HCEC 1CT (cell line): ENCODE measurements at places on chromosomes 5 and 9.

DNA sequence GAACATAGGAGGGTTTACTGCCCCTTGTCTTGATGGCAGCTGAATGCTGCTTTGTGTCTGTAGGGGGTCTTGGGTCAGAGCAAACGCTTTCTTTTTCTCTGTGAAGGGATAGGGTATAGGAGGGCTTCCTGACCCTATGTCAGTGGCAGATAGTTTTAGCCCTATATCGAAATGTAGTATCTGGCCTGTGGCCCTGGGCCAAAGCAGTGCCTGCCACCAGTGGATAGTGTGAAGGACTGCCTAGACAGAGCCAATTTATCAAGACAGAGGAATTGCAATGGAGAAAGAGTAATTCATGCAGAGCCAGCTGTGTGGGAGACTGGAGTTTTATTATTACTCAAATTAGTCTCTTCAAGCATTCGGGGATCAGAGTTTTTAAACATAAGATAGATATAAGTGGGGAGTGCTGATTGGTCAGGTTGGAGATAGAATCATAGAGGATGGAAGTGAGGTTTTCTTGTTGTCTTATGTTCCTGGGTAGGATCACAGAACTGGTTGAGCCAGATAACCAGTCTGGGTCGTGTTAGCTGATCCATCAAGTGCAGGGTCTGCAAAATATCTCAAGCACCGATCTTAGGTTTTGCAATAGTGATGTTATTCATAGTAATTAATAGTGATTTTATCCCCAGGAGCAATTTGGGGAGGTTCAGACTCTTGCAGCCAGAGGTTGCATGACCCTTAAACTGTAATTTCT, 178.5 kb downstream of the GDNF start:
- DNase-seq, result no peak

DNA sequence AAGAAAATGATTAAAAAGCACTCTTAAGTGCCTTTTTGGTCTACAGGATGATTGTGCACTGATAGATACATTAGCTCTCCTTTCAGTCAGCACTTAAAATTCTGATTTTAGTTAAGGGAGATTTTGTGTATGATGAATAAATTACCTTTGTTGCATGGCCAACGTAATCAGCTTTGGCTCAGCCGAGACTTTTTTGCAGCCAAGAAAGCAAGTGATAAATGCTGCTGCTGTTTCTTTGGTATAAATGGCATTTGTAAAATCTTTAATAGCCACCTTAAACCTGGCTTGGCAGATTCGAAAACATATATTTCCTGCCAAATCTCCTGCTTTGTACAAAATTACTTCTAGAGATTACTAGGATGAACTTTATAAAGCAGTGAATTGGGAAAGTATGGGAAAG, 147.7 kb downstream of the DCP2 start:
- no peak for DNase-seq

DNA sequence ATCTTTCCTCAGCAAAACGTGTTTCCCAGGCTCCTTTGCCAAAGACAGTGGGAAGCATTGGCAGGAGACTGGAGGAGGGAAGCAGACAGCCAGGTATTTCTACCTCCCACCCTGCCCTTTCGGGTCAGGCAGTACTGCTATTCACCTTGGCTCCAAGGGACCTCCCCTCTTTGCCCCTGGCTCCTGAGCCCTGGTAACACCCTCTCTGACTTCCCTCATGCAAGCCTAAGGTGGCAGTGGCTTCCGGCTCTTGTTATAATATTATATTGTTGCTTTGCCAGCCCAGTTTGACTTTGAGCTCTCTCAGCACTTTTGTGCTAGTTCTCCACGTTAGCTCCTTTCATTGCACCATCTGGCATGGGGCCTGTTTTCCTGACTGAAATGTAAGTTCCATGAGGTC, 81.6 kb upstream of the IFNK start:
- DNase-seq, result no peak

GRCh38 chr9:125996791-125997190, 249.6 kb downstream of the PBX3 start:
- no peak for DNase-seq

DNA sequence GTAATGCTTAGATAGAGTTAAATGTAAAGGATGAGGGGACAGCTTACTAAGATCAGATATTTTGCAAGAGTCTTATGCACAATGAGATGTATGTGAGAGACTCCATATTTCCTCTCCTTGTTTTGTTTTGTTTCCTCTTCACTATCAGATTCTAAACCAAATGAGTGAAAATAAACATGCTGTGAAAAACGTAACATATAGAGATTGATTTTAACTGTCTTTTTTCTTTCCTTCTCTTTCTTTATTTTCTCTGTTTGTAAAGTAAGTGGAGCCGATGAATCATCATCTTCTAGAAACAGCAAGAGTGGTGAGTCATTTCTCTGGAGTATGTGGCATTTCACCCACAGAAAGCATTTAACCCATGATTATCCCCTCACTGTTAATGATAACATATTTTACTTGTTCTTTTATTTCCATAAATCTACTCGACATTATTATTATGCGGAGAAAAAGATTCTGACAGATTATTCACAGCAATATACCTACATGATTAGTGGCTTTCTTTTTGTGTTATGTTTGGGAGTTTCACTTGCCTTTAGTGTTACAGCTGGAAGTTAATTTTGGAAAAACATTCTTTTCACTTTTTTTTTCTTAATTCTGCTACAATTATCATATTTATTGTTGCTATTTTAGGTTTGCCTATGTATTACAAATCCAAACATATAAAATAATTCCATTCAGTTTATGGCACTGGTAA, 2.1 kb upstream of the ANXA1 start:
- peak; percentile 91 for DNase-seq

DNA sequence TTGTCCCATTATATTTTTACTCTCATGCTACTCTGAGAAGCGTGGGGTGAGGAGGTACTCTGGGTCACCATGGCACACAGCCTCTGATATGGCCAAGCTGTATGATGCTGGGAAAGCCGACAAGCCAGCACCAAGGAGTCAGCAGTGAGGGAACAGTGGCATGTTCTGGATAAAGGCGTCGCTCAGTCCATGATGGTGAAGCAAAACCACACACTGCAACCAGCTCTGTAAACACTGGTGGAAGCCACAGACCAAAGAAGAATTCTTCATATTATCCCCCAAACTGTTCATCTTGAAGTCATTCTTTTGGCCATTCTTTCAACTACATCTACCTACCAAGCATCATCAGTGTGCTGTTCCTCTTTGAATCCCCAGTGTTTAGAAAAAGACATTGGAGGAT, 264.6 kb downstream of the ARHGEF28 start:
- DNase-seq, result no peak

- DNase-seq, result no peak
These were observed 51.0 kb downstream of the OTULIN start for GRCh38 chr5:14715481-14715880.

DNA sequence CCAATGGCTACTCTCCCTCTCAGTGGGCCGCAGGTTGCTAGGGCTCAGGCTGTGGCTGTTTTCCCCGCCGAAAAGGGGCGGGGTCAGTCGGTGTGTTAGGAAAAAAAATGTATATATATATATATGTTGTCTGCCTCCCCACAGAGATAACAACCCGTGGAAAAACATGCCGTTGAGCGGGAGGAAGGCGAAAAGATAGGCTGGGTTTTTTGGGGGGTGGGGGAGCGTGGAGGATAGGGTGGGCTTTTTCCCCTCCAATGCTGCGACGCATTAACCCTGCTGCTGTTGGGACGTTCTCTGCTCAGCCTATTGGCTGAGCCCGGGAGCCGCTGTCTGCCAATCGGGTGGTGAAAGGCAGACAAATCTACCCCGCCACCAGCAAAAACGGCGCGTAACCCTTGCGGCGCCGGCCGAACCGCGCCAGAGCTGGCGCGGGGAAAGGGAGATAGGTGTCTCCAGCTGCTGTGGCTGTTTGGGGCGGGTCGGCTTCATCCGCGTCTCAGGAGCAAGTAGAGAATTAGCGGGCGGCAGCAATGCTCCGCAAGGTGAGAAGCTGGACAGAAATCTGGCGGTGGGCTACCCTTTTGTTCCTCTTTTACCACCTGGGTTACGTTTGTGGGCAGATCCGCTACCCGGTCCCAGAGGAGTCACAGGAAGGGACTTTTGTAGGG, at the start of gene PCDHGC4:
Gene PCDHGC4 (plus strand): TSS at position 390 of the 671 bp plus-strand sequence. CDS start 144 bp downstream, at position 534.
- no peak for DNase-seq

DNA sequence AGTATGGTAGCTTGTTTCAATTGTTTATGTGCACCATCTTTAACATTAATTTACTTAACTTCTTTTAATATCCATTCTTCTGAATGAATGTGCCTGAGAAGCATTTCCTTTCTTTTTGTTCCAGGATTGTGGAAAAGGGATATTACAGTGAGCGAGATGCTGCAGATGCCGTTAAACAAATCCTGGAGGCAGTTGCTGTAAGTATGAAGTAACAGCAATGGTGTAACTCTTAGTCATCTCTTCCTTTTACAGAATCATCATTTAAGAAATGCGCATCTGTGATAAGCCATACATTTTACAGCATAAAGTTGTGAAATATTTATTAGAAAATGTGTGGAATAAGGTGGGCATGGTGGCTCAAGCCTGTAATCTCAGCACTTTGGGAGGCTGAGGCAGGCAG, 117.7 kb downstream of the STARD4 start:
- DNase-seq, result peak; percentile 89

DNA sequence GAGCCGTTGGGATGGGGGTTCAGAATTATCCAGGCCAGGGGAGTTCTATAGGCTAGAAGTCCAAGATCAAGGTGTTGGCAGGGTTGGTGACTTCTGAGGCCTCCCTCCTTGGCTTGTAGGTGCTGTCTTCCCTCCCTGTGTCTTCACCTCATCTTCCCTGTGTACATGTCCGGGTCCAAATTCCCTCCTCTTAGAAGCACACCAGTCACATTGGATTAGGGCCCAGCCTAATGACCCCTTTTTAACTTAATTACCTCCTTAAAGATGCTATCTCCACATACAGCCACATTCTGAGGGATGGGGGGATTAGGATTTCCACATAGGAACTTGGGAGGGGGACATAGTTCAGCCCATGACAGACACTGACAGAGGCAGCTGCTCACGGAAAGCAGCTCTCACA, 12.1 kb downstream of the LRSAM1 start:
- no peak for DNase-seq

DNA sequence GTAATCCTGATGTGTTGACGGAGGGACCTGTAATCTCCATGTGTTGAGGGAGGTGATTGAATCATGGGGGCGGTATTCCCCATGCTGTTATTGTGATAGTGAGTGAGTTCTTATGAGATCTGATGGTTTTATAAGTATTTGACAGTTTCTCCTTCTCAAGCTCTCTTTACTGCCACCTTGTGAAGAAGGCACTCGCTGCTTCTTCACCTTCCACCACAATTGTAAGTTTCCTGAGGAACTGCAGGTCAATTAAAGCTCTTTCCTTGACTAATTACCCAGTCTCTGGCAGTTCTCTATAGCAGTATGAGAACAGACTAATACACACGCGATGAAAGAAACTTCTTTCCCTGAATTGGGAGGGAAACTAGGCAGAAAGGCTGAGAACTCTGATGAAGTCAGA, 141.1 kb upstream of the RAD23B start:
- DNase-seq, result no peak

DNA sequence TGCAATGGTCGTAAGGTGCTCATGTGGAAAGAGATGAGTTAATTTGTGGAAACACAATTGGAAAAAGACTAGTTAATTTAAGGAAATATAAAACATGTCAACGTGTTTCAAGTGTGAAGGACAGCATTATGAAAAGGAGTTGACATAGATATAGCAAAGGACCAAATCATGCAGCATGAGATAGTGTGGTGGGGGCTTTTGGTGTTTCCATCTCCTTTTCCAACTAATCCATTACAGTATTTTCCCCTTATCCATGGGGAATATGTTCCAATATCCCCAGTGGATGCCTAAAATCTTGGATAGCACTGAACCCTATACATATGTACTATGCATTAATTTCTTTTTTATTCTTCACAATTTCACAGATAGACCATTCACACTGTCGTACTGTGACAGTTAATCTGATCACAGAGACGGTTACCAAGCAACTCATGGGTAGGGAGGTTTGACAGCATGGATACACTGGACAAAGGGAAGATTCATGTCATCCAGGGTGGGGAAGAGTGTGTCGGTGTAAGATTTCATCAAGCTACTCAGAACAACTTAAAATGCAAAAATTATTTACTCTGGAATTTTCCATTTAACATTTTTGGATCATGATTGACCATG, 238.6 kb downstream of the CDH12 start:
- DNase-seq, result no peak

- DNase-seq, result no peak
These were observed 11.3 kb downstream of the ANKDD1B start for GRCh38 chr5:75622564-75622963.

DNA sequence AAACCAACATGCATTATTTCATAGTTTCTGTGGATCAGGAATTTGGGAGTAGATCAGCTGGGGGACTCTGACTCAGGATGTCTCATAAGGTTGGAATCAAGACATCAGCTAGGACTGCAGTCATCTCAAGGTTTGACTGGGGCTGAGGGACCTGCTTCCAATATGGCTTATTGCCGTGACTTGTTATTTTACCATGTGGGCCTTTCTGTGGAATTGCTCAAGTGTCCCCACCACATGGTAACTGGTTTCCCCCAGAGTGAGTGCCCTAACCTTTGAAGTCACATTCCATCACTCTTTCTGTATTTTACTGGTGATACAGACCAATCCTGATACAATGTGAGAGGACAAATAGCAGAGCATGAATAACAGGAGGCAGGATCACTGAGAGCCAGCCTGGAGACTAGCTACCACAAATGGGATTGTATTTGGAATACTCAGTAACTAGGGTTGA, 70.2 kb upstream of the ELL2 start:
- peak; percentile 93 for DNase-seq

DNA sequence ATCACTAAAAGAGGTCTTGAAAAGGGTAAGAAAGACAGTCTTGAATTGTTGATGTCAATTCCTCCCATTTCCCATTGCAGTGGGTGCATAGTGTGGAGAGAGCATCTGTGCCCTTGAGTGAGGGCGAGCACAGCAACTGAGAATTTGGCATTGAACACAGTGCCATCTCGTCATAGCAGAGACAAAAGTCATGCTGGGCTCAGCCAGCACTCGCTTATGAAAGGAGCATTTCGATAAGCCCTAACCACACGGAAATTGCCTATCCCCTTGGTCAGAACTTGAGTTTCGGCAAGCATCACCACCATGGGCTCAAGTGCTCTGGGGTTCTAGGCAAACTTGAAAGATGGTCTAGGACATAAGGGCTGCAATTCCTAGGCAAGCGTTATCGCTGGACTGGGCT, 712.8 kb upstream of the CDH10 start:
- DNase-seq, result no peak

GRCh38 chr5:14968796-14969195, 97.2 kb upstream of the ANKH start:
- DNase-seq, result no peak

DNA sequence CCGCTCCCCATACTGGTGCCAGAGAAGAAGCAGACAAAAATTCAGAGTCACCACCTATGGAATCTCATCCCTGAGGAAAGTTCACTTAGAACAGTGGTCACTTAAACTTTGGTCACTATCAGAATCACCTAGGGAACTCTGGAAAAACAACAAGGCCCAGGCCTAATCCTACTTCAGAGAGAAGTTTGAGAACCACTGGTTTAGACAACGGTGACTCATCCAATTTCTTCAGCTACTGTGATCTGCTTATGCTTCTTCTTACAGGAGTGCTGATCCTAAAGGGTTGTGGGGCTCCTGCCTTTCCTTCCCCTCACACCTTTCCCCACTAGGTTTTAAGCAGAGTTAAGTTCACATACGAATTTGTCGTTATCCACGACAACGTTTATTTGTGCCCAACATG, 194.7 kb upstream of the KLF4 start:
- peak; percentile 54 for DNase-seq
